NCI-H1092 treated with DMSO at 0.1 percent for 48 hours (cell line): ENCODE measurements at places on chromosomes 13 and 19.
A peak's percentile ranks its signal among the peaks of the same experiment; 100 is the strongest.

DNA sequence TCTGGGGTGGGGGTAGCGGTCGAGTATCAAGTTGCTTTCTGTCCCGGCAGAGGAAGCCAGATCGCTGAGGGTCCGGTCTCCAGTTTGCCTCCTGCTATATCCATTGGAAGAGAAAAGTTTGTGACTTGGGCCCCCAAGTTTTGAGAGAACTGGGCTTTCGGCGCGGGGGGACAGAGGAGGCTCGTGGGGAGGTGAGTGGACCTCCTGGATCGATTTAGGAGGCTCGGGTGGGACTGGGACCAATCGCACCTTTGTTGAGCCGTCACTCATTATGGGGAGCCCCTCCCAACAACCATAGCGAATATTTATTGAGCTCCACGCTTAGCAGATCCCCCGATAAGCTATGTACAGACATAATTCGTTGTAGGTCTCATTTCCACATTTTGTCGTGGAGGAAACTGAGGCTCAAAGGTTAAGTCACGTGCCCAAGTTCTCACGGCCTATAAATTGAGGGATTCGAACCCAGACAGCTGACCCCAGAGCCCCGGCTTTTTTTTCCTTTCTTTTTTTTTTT is 909 bp downstream of the RFXANK start:
- no peak for DNase-seq

DNA sequence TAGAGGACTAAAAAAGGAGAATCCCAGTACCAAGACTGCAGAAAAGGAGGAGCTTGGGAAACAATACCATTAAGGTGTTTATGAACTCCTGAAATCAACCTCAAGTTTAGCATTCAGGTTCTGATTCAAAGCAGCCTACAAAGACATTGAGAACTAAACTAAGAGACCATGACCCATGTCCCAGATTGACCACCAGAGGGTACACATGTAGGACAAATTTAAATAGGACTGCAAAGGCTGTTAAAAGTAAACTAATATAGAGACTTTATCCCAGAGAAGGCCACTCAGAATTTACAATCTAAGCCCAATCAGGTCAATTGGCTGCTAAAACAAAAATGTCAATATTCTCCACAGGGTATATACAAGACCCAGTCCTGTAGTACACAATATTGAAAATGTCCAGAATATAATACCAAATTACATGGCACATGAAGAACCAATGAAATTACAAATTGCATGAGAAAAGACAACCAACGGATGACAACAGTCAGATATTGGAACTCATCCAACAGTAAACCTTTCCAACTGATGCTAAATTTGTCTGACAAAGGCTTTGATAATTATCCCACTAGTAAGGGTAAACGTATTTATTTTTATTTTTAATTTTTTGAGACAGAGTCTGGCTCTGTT is 682.4 kb downstream of the UQCRFS1 start:
- DNase-seq, result no peak

DNA sequence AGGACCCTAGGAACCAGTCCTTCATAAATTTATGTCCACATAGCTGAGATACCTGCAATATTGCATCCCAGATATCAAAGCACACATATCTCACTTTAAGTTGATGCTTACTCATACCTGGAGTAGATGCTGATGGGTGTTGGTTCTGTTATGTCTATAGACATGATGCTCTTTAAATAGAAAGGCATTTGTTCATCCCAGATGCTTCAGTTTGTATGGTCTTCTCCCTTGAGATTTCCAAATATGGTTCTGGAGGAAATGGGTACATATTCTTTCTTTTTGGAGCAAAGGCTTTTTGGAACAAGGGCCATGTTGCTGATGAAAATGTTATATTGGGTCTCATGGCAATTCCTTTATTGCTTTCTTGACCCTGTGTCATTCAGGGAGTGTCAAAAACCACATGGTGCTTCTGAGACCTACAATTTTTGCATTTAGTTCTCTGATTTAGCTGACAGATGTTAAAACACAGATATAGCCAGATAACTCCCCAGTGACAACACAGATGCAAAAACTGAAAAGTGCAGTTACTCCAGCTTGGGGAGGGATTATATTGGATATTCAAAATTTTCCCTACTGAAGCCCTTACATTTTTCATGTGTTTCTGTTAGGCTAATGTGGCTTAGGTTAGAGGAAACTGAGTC is 211.4 kb downstream of the KCNRG start:
- no peak for DNase-seq

- DNase-seq, result no peak
These were observed 8.7 kb downstream of the CCDC169 start for GRCh38 chr13:36288794-36289391.

GRCh38 chr19:58428617-58429016 is 11.3 kb downstream of the ZNF132 start:
- no peak for DNase-seq

- no peak for DNase-seq
These were observed at the start of gene CCDC8 for GRCh38 chr19:46413262-46414031. TSS of gene CCDC8 (minus strand) at chr19:46413564. CDS start at chr19:46412810, 754 bp downstream.

DNA sequence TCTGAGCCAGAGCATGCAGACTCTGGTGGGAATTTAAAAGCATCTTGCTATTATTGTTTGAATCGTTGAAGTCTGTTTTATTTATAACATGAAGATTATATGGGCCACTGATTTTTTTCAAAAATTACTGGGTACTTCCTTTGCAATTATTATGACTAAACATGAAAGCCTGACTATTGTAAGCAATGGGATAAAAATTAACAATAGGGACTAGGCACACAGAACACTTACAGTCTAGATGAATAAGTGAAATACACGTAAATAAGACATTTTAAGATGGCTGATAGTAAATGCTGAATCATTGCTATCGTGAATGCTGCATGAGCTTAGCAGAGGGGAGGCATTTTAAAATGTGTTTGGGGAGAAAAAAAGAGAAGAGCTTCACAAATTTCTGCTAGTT is 81.0 kb upstream of the MAB21L1 start:
- no peak for DNase-seq

DNA sequence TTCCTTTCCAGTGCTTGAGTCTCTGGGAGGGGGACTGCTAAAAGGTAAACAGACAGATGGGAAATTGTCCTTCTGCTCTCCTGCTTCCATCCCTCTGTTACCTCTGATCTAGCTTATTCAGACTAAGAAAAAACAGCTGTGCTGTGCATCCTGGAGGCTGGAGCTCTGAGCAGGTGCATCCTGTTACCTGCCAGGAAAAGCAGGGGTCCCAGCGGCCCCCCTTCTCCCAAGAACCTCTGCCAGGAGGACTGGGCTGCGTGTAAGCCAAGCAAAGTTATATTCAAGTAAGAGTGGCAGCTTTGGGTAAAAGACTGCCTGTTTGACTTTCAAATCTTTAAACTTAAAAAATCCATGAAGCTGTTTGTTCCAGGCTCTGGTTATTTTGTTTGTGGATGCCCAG is 75.1 kb downstream of the C13orf42 start:
- DNase-seq, result peak; percentile 47

DNA sequence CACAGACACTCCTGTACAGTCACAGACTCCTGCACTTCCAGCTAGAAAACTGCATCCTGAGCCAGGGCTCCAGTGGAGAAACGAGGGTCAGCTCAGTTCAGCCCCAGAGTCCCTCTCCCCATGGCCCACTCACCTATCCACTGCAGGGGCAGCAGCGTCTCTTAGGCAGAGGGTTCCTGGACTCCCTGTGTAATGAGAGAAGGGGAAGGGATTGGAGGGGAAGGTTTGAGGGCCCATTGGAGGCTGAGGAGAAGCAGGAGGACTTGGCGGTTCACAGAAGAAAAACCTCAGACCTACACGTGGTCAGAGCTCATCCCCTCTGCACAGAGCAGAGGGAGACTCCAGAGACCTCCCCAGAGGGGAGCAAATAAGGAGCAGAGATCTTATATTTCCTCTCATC is 9.2 kb upstream of the CEACAM18 start:
- no peak for DNase-seq

DNA sequence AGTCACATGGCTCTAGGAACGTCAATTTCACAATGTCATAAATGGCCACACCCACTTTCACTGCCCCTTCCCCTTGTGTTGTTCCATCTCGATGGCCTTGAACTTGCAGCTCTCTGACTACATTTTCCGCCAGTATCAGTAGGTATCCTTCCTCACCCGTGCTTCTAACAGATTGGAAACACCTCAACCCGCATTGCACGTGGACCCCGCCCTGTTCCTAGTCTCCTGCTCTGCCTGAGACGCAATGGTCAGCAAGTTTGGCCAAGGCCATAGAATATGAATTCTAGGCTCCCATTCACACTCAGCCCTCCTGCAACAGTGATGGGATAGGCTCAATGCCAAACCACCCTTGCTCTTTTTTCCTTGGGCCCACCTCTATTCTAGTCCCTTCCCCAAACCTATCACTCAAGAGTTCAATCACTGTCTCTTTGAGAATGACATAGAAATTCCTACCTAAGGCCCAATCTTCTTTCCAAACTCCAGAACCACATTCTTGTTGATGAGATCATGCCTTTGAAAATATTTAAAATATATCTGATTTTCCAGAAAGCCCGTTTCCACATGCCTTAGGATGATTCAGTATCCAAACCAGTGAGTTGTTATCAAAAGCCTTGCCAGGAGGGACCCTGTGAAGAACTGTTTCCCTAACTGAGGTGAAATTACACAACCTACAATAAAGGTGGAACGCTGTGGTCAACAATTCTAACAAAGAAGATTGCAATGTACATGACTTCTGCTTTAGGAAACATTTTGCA is 334.6 kb downstream of the MYO16 start:
- DNase-seq, result no peak

GRCh38 chr19:20664901-20665781 is 3.8 kb upstream of the ZNF626 start:
- no peak for DNase-seq

- DNase-seq, result no peak
These were observed 26.8 kb downstream of the ATP12A start for GRCh38 chr13:24706886-24707585.

- no peak for DNase-seq
These were observed 13.9 kb downstream of the RABAC1 start for GRCh38 chr19:41945135-41945766.

GRCh38 chr19:40392894-40393517 is 3.0 kb upstream of the HIPK4 start:
- DNase-seq, result no peak

DNA sequence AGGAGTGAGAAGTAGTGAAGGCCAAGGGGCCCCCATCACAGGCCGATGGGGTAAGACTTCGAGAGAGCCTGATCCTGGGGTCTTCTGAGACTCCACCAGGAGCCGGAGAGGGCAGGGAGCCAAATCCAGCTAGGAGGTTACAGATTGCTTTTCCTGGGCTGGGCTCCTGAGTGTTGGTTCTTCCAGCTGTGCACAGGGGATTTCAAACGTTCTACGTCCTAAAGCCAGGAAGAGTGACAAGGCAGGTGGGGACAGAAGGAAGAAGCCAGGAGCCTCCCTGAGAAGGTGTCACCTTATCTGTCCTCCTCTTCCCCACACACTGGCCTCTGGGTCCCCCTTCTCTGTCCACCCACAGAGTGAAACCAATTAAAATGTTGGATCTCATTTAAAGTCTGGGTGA is 16.1 kb upstream of the TPRX2 start:
- no peak for DNase-seq

DNA sequence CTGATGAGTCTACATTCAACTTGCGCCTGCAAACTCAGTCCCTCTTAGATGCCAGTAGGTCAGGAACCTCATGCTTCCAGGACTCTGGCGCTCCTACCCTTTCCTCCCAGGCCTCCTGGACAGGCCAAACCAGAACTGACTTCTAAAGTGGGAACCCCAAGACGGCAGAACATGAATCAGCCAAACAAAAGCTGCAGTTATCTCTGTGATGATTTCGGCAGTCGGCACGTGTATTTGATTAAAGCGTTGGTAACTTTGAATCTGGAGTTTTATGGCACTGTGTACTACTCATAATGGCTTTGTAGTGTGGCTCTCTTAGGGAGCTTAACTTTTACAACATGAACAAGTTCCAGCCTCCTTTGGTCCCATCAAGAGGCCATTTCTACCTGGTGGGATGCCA is 13.7 kb downstream of the ACTN4 start:
- no peak for DNase-seq

GRCh38 chr13:111595791-111596190 is 275.3 kb downstream of the TEX29 start:
- DNase-seq, result no peak

DNA sequence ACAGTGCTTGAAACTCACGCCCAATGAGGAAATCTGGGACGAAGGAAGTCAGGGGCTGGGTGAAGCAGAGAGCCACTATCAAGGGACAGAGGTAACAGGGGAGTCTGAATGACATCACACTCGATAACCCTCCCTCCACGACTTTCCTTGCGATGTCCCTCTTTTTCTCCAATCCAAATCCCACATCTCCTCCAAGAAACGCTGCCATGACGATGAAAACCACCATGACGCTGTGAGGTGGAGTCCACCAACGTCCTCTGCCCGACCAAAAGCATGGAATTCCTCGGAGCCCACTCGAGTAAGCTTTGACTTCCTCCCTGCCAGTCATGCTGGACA is 967 bp downstream of the REXO1 start:
- DNase-seq, result no peak

DNA sequence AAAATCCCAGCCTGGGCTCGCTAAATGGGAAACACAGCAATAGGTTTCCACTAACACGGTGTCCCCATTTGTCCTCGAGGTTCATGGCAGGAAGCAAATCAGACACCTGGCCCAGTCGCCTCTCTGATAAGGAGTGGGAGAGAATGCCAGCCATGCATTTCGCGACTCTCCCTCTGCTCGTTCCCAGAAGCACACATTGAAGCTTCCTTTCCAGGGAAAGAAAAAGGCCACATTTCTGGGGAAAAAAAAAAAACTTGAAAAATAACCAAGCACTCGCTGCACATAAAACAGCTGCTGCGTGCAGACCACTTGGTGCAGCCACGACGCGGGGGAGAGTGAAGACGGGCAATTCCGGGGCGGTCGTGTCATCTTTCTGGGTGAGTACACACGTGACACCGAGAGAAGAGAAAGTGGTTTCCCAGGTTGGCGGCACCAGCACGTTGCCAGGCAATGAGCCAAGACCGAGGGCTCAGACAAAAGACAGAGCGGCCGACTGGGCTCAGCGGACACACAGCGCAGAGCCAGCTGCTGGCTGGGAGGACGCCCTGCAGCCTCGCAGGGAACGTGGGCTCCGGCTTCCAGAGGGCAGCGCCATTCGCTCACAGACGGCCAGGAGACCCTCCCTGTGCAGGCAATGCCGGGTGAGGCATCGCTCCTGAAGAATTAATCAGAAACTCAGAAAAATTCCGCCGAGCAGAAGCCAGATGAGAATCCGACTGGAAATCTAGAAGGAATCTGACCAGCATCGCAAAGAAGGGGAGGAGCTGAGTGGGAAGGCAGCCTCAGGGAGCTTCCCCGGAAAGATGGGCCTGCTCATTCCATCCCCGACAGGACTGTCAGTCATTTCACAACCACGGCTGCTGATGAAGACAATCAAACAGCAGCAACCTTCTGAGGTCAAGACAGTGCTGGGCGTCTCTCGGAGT is 83.2 kb upstream of the IRS2 start:
- peak; percentile 98 for DNase-seq

DNA sequence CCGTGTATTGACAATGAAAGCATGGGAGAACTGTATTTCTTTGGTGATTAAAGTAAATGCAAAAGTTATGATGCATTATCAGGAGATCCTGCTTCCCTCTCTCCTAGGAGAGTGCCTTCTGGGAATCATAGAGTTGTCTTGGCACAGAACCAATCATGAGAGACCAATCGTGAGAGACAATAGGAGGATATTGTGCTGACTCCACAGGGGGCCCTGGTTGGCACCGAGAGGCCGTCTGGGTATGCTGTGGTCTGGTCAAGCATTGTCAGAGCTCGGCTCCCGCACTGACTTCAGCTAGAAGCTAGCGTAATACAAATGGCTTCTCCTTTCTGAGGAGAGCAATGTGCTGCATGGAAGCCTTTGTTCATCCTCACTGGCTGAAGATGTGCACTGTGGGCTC is 131.5 kb upstream of the GJB6 start:
- DNase-seq, result no peak
